ENCODE measurements at places on chromosomes 6 and 20.

DNA sequence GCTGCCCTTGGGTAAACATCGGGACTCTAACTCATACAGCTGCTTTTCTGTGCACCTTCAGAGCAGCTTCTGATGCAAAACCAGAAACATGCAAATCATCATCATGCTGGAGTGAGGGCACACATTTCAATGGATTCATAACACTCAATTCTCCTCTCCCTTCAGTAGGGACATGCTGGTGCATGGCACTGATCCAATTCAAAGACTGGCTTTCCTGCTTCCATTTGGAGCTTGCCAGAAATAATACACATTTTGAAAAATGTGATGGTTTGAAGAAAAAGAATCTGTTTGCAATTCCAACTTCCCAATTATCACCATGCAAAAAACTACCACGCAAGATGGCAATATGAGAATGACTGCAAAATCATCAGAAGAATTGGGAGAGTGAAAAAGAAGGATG is 65.2 kb upstream of the PDE10A start:
- no peak for DNase-seq

DNA sequence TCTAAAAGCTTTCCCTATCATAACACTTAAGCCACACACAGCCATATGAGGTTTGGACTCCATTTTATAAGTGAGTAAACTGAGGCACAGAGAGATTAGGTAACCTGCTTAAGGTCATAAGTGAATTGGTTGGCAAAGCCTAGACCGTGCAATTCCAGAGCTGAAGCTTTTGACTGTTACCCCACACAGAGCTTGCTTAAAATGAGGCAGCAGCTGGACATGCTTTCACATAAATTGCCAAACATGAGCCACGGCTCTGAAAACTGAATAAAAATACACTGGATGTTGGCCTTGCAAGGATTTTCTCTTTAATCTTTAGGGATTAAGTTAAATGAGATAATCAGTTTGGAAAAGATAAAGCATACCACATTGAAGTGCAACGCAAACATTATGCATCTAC is 2.5 kb downstream of the RIPOR2 start:
- no peak for DNase-seq

- no peak for DNase-seq
These were observed 33.3 kb upstream of the SYNDIG1 start for GRCh38 chr20:24436160-24436559.

GRCh38 chr6:126002755-126003679 is 16.7 kb downstream of the TRMT11 start:
- no peak for DNase-seq

DNA sequence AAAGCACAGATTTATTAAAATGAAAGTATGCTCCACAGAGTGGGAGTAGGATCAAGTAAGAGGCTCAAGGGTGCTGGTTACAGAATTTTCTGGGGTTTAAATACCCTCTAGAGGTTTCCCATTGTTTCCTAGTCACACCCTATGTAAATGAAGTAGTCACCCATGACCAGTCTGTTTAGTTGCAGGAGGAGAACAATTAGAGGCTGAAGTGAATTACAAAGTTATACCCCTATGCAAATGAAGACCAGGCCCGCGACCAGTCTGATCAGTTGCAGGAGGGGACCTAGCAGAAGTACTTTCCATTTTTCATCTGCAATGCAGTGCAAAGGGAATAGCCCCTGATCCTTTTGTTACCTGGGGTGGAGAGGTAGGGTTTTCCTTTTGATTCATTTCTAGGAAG is 11.8 kb upstream of the FILIP1 start:
- DNase-seq = no peak

DNA sequence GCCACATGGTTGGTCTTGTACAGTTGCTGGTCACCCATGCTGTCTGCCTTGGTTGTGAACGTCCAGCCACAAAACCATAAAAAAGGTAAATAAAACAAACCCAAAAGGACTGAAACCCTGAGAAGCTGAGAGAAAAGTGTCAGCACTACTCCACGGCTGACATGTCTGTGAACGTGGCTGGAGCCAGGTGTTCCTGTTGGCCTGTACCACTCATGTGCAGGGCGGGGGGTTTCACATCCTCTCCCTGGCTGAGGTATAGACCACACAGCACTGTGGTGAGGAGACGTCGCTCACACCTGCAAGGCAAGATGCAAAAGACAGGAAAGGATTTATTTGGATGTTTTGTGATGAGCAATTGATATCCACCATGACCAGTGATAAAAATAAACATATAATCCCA is 51.9 kb upstream of the MRPS10 start:
- DNase-seq = no peak

DNA sequence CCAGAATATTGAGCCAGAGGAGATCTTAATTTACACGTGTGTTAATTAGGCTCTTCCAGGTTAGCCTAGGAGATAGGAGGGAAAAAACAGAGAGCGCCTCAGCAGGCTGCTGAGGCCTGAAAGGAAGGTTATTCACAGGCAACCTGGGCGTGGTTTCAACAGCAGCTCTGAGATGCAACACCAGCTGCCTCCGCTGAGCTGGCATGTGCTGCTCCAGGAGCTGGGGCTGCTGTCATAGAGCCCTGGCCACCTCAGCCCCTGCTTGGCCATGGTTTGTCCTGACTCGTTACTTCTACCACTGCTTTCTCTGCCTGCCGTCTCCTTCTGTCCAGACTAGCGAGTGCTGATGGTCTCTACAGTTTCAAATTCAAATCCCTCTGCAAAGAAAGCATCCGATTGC is 32.4 kb upstream of the RPP40 start:
- DNase-seq = no peak

GRCh38 chr20:37808233-37809070 is 94.5 kb upstream of the VSTM2L start:
- DNase-seq = no peak

GRCh38 chr20:38855356-38855755 is 49.9 kb downstream of the PPP1R16B start:
- DNase-seq = no peak

DNA sequence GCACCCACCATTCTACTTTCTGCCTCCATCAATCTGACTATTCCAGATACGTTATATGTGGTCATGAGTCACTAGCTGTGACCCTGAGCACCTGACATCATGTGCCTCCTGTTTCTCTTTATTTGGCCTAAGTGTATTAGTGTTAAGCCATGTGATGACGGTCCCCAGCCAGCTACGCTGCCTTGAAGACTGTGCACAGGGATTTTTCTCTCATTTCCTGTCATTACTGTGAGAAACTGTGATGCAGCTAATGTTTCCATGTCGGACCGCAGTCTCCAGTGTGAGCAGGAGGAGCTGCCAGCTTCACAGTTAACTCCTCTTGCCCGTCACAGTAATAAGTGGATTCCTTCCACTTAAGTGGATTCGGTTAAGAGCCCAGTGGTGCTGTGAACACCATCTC is 9.9 kb upstream of the SPATS1 start:
- DNase-seq = no peak

DNA sequence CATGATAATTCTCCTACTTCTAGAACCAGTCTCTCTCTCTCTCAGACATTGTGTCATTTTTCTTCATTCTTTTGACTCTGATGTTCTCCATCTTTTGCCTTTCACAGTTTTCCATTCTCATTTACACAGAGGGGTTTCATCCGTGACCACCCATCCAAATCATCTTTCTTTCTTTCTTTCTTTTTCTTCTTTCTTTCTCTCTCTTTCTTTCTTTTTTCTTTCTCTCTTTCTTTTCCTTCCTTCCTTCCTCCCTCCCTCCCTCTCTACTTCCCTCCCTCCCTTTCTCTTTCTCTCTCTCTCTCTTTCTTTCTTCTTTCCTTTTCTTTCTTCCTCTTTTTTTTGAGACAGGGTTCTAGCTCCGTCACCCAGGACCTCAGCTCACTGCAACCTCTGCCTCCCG is 19.9 kb upstream of the SASH1 start:
- no peak for DNase-seq

DNA sequence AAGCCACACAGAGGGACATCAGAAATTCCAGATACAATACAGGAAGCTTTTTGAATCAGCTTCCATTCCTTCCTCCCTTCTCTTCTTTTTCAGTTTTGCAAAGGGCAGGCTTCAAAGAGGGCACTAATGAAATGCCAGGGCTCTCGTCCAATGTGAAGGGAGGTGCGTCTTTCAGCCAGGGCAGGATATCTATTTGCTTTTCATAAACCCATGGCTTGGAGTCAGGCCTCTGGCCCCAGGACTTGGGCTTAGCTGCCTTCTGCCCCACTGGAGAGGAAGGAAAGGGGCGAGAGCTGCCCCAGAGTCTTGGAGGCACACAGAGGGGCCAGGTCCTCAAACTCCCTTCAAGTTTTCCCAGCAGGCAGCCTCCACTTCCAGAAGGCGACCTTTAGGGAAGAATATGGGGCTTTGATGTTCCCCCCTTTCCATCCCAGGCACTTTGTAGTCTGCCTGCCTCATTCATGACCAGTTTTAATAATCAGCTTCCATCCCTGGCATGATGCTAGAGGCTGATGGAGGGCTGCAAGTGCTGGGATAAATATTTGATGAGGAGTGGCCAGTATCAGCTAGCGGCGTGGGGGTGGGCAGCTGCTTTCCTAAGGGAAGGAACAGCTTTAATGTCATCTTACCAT is 234.8 kb downstream of the NRN1 start:
- no peak for DNase-seq

- no peak for DNase-seq
These were observed 24.7 kb downstream of the RAB44 start for GRCh38 chr6:36722365-36722764.

DNA sequence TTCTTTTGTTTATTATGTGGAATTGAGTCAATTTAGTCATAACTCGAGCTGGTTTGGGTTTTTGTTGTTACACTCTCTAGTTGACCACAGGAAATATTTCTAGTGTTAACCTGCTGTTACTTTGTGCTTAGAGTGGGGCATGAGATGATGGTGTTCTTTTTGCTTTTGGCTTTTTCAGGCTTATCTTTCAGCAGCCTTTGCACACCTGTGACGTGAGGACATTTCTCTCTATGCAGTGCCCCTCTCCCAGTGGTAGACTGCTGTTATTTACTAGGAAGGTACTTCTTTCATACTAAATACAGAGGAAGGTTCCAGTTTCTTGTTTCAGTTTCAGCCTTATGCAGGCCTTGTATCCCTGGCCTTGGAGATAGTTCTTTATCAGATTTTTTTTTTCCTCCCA is 766.8 kb upstream of the MAN1A1 start:
- DNase-seq = no peak

- DNase-seq = no peak
These were observed 12.7 kb upstream of the ZBTB46 start for GRCh38 chr20:63843778-63844177.

GRCh38 chr20:10965936-10966470 is 292.2 kb upstream of the JAG1 start:
- no peak for DNase-seq

GRCh38 chr6:5999688-6000608 is 6.8 kb downstream of the NRN1 start:
- no peak for DNase-seq

Data from right forelimb (tissue), 1 donor.